Hypothalamus (tissue), 51 donors: ENCODE measurements at places on chromosomes 1 and 21.

- DNase-seq = no peak
Observed at GRCh38 chr1:114109981-114110380, 43.7 kb downstream of the SYT6 start.

DNA sequence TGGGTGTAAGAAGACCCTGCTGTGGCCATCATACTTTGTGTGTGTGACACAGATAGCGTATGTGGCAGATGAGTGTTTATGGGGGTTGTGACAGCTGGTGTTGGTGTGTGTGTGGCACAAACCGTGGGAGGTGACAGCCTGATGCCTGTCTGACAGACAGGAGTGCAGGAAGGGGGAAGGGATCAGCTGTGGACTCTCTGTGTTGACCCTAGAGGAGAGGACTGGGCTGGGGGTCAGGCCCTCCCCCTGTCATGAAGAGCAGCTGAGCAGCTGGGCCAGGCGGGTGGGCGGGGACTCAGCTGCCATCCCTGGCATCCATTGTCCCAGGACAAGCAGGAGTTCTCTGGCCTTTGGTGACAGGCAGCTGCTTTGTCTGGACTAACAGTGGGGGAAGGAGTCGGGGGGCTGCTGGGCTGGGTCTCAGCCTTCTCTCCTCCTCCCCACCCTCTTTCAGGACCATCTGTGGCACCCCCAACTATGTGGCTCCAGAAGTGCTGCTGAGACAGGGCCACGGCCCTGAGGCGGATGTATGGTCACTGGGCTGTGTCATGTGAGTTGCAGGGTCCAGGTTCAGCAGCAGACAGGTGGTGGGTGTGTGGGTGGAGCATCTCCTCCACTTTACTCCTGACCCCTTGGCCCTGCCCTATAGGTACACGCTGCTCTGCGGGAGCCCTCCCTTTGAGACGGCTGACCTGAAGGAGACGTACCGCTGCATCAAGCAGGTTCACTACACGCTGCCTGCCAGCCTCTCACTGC lies 2.3 kb downstream of the PLK3 start:
- peak; percentile 28 for DNase-seq

- no peak for DNase-seq
Observed at GRCh38 chr21:43767984-43768867, 7.9 kb downstream of the CSTB start.

DNA sequence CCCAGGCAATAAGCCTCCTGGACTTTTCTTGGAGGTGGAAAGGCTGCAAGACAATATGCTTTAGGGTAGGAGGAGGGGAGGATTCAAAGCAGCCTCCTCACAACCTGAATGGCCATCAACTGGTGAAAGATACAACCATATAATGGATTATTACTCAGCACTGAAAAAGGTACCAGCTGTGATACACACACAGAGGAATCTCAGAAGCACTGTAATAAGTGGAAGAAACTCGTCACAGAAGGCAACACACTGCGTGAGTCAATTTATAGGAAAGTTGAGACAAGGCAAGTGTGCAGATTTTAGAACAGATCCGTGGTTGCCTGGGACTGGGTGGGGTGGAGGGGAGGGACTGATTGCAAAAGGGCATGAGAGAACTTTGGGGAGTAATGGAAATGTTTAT lies 64.9 kb upstream of the ZBTB40 start:
- no peak for DNase-seq

- no peak for DNase-seq
Observed at GRCh38 chr1:199336745-199337640, 690.5 kb upstream of the NR5A2 start.

- peak; percentile 48 for DNase-seq
Observed at GRCh38 chr1:3312898-3313575, 141.4 kb upstream of the ARHGEF16 start.

- no peak for DNase-seq
Observed at GRCh38 chr1:31072304-31072746, 6.8 kb upstream of the PUM1 start.

DNA sequence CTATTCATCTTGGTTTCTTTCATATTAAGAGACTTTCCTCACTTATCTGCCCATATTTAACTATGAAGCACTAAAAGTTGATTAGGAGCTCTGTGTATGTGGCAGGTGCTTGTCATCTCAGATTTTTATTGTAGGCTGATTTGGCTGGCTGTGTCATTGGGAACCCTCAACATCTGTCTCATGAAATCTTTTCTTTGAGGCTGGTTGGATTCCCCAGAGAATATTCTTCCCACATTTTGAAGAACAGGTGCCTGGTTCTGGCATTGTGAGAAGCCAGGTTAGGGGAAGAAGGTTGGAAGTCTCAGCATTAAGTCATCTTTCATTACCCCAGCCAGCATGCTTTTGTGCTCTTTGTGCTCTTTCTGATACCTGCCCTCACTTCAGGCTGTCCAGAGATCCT lies 37.1 kb downstream of the EEIG2 start:
- DNase-seq = no peak

DNA sequence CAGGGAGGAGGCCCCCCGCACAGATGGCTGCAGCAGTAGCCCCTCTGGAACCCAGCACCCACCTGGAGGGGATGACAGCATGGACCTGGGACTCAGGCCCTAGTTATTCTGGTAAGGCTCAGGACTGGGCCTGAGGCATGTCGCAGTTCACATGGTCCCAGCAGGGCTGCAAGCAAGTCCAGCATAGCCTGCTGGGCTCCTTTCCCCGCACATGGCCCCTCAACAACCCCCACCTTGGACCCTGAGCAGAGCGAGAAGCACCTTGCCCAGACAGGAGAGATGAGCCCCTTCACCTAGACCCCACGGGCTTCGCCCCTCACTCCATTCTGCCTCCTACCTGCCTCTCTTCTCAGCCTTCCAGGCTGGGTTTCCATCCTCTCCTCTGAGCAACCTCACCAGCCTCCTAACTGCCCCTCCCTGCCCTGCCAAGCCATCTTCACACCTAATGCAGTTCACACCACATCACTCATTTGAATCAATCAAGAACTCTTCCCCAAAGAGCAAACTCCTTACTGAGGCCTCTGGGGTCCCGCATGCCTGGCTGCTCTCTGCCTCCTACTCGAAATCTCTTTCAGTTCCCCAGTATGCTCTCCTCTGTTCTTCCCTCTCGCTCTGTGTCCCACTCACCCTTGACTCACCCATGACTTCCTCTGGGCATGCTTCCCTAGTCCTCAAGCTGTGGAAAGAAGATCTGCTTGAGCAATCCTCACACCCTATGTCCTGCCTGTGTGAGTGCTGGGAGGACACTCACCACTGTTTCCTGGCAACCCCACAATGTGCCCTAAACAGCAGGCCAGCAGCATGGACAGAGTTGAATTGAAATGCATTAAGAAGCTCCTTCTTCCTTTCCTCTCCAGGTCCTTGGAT lies 9.4 kb upstream of the THEMIS2 start:
- DNase-seq = peak; percentile 20

- DNase-seq = no peak
Observed at GRCh38 chr1:21534674-21535378, 25.6 kb downstream of the ALPL start.

- no peak for DNase-seq
Observed at GRCh38 chr1:19187852-19188251, 22.2 kb downstream of the UBR4 start.

GRCh38 chr1:230012741-230013140 lies 54.3 kb upstream of the GALNT2 start:
- no peak for DNase-seq

DNA sequence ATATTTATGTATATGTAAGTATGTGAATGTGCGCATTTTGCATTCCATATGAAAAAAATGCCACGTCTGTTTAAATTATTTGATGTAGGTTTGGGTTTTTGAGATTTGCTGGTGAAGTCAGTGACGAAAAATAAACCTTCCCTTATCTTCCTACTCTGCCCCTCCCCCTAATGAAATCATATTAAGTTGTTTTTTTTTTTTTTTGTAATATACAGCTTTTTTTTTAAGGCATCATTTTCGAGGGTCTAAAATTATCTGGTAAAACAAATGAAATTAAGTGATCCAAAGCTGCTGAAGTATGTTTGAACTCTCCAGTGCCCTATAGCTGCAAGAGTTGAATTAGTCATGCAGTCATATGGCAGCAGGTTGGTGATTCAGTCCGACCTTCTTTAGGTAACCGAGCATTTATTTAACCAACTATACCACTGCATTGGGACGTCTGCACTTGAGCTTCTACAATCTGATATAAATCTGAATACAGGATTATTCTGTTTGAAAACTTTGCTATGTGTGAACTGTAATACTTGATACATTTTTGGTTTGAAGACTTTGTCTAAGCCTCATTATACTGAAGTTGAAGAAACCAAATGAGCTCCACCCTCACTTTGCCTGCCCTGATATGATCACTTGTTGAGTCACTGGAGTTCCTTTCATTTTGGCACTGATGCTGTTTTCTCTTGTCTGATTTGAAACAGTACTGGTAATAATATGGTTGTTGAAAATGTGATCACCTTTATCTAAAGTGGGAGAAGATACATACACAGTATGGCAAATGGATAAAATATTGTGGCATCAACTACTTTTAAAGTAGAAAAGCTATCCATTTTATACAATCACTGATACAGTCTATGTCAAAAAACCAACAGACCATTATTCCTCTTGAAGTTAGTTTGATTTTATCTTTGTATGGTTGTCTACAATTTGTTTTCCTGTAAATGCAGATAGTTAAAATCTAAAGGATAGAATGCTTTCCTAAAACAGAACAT lies 11.7 kb downstream of the PDIK1L start:
- no peak for DNase-seq
